Naive thymus-derived CD4-positive, alpha-beta T cell (primary cell): ENCODE measurements at places on chromosomes 6 and 20.

DNA sequence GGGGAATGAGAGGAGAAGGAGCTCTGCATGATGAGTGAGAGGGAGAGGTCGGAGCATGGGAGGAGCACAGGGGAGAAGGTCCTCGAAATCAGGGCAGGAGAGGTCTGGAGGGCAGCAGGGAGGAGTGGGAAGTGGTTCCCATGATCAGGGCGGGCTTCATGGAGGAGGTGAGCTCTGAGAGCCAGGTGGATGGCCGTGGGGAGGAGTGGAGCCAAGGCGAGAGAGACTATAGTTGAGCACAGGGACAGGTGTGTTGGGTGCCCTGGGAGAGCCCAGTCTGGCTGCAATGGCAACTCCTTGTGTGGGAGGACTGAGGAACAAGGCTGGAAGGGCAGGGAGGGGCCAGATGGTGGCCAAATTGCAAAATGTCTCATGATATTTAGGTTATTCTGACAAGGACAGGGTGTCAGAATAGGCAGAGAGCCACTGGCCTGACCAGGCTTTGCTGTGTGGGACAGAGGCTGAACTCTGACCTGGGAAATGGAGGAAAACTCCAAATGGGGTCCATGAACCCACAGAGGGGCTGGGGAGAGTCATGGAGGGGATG, 21.4 kb downstream of the TTBK1 start:
- no peak for DNase-seq

DNA sequence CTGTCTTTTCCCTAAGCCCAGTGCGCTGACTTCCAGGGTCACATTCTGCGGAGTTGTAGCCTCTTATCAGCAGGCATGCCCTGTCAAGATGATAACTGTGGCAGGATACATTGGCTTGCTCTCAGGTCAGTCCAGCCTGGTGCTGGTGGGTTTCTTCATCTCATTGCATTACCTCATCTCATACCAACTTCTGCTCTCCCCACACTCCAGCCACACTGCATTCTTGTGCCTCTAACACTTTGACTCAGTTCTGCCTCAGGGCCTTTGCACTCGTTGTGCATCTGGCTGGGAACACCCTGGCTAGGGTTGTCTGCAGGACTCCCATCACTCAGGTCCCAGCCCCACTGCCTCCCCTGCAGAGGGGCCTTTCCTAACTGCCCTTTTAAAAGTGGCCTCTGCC, 110.3 kb upstream of the BACH2 start:
- DNase-seq = no peak

GRCh38 chr6:142406131-142406530, 104.3 kb downstream of the ADGRG6 start:
- DNase-seq = no peak

GRCh38 chr6:6801005-6801335, 212.4 kb downstream of the LY86 start:
- DNase-seq = no peak

DNA sequence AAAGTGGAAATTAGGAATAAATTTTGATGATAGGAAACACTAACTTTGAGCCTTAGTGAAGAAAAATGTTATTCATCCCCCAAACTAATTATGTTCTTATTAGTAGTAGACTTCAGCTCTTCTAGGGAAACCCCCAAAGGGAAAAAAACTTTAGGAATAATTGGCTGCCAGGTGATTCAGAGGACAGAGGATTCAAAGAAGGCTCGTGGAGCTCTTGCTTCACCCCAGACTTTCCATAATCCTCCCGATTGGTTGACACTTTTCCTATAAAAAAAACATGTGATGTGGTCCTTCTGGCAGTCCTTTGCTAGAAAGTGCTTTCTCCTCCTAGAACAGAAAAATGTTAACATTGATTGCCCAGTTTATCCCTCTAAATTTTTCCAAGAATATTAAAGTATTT, 5.6 kb upstream of the CCDC170 start:
- DNase-seq = no peak

DNA sequence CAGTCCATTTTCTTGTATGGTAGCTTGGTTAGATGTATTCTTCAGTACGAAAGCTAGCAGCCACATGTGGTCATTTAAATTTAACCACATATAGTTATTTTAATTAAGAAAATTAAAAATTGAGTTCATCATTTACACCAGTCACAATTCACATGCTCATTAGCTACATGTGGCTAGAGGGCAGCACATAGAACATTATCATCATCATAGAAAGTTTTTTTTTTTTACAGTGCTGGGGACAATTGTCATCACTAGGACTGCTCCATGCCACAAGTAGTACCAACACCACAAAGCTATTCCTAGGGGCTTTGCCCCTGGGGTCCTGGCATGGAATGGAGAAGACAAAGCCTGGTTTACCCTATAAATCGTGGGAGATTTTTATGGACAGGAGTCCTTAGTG, 30.5 kb downstream of the PLCB4 start:
- no peak for DNase-seq

DNA sequence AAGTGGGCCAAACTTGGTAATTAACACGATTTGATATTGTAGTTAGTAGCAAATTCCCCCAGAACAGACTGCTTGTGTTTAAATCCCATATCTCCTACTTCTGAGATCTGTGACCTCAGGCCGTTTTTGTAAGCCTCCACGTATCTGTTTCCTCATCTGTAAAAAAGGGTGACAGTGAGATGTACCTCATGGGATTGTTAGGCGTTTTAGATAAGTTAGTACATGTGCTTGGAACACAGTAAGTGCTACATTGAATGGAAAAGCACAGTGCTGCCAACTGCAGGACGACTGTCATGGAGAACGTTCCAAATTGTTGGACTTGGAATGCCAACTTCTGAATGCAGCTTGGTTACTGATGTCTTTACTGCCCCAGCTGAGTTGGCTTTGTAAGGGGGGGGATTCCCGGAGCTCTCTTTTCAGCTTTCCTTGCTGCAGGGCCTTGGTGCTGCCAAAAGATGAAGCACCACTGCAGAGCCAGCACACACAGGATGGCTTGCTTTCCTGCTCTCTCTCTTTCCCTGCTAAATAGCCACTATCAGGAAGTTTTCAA, 108.6 kb downstream of the OPN5 start:
- no peak for DNase-seq

DNA sequence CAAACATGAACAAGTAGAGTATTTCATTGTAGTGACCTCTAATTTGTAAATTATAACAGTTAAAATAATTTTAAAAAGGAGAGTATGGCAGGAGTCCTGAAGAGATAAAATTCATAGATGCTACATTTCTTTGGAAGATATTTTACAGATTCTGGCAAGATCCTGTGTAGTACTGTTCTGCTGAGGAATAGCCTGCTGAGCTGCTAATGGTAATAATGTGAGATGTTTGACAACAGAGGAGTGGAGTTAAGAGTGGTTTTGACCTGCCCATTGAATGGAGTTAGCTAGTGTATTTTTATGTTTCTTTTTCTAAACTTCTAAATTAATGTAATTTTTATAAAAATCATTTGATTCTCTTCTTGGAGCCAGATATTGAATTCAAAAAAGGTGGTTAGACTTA, 11.8 kb downstream of the CLVS2 start:
- no peak for DNase-seq

DNA sequence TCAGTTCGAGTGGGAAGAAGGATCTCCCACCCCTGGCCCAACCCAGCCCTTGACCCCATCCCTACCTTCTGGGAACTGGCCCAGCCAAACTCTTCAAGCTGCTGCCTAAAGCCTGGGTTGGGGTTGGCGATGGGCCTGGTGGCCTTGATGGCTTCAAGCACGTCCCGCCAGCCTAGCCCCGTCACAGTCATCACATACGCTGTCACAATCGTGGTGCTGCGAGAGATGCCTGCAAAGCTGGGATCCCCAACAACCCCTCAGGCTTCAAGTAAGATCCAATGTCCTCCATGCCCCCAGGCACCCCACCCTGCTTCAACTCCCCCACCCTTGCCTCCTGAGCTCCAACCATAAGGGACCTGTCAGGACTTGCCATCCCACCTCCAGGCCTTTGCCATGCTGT, 7.8 kb downstream of the DUSP15 start:
- no peak for DNase-seq

- no peak for DNase-seq
Measured at GRCh38 chr20:5160882-5161281, 34.1 kb downstream of the CDS2 start.

DNA sequence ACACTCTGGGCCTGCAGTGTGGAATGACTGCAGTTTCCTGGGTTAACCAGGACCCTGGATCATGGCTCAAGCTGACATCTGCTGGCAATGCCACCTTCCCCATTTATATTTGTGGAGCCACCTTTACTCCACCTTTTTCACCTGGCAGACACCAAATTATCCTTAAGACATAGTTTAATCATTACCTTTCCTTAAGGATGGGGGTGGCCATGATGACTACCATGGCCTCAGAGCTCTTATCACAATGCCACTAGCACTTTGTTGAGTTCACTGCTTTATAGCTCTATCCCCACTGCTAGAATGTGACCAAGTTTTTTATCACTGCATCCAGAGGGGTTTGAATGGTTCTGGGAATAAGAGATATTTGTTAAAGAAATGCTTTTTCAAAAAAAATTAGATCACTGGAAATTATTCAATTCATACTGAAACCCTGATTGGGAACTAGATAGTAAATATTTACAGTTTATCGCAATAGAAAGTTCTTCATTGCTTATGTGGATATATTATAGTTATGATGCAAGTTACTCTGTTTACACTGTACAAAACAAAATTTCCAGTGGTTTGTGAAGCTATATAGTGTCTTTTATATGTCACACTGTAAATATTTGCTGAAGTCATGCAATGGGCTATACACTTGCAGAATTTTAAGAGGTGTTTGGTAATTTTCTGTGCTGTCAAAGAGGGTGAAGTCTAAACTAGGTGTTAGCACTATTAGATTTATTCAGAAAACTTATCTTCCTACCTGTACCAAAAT, 37.3 kb upstream of the IFNGR1 start:
- no peak for DNase-seq

DNA sequence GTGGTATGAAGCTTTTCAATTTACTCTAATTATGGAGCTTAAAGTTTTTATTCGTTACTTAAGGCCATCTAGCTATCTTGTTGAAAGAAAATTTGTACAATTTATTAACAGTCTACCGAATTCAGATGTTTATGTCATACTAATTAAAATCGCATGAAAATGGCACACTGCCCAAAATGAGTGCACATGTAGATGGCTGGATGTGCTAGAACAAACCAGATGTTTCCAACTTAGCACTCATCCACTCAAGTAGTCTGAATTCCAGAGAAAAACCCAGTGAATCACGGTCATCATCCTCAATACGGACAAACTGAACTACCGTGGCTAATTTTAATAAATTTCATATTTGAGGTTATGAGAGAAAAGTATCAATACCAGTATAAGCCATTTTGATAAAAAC, 70.4 kb downstream of the COL12A1 start:
- no peak for DNase-seq

DNA sequence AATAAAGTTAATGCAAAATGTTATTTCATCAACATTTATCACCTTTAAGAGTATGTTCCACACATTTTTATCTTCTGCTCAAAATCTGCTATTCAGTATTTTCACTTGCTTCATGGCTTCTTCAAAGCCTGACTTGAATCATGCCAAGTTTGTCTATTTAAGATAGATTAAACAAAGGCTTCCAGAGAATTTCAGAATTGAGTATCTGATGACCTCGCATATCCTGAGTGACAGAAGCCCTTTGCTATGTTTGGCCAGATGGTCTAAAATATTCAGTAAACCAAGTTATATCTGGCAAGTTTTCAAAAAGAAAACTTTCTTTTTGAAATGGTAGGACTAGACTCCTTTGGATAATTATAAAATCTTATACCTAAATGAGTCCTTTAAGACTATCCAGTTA, 348.9 kb upstream of the KCNQ5 start:
- DNase-seq = no peak

DNA sequence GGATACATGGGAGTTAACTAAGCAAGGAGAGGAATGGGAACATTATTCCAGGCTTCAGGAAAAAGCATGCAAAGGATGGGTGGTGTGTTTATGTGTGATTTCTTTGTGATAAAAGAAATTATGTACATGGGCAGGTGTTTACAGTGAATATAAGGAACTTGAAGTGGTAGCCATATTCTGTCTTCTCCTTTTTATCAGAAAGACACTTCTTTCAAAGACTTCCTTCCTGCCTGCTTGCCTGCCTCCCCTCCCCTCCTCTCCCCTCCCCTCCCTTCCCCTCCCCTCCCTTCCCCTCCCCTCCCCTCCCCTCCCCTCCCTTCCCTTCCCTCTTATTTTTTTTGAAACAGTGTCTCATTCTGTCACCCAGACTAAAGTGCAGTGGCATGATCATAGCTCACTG, 14.4 kb downstream of the CYB5R4 start:
- DNase-seq = no peak
